ENCODE measurements at places on chromosomes 1 and 21.

DNA sequence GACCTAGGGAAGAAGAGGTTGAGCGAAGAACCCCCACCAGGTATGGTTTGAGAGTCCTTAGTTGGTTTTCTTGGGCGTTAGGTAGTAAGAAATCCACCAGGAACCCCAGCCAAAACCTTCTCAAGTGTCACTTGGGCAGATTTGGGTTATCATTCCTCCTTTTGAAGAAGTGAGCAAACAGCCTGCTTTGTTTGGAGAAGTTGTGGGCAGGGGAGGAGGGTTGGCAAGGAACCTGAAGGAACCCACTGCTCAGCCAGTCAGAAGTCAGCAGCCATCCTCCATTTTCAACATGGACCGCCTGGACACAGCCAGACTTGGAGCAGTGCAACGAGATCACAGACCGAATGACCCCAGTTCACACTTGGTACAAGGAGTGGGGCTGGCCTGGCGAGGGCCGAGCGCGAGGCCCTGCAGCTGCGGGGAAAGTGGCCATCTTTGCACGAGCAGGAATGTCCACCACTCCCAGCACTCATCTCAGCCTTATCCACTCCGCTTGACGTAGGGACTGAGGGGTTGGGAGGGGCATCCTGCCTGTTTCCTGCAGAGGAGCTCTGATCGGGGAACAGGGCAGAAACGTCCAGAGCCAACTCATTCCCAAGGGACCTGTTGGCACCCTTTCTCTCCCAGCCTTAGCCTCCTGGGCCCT lies 7.2 kb downstream of the ADPRS start:
- DNase-seq: no peak

DNA sequence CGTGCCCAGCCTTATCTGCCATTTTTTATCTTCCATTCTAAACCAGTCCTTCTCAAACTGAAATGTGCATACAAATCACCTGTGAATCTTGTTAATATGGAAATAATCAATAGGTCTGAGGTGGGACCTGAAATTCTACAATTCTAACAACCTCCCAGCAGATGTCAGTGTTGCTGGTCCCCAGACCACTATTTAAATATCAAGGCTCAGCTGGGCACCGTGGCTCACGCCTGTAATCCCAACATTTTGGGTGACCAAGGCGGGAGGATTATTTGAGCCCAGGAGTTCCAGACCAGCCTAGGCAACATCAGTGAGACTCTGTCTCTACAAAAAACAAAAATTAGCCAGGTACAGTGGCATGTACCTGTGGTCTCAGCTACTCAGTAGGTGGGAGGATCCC lies 4.1 kb downstream of the UQCRHL start:
- peak; percentile 57 for DNase-seq

- DNase-seq: peak; percentile 11
Observed at GRCh38 chr1:176101951-176102642, 105.0 kb downstream of the COP1 start.

DNA sequence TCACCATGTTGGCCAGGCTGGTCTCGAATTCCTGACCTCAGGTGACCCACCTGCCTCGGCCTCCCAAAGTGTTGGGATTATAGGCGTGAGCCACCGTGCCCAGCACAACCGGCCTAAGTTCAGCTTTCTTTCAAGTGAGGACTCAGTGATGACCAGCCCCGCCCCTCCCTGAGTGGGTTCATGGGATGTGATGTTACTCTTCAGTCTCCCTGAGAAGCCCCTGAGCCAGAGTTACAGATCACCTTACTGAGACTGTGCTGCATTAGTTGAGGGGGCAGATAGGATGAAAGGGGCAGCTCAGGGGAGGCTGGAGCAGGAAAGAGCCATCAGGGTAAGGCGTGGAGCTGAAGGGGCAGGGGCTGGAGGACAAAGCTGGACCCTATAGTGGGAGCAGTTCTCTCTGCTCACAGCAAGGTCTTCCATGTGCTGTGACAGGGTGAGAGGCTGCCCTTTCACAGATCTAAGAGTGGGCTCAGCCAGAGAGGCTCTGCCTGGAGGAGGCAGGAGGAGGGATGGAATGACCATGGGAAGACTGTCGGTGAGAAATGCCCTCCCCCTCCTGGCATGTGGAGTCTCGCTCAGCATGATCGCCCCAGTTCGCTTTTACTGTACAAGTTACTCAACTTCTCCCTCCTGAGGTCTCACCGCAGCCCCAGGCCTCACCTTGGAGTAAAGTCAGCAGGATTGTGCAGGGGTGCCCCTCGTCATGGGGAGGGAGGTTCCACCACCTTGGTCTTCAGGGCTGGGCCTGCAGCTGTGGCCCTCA lies 13.4 kb downstream of the SH2D2A start:
- DNase-seq: no peak

DNA sequence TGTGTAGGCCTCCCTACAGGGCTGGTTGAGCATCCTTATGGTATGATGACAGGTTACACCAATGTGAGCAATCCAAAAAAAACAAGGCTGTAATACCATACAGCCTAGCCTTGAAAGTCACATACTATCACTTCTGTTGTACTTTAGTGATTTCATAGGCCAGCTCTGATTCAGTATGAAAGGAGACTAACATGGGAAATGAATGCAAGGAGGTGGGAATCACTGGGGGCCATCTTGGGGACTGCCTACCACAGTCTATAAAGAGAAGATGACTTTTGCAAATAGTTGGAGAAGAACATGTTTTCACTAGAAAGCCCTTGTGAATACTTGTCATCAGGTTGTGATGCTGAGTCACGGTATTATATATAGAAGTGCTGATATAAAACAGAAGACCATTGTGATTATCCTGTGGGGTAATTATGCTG lies 270.7 kb downstream of the S1PR1 start:
- DNase-seq: no peak

GRCh38 chr1:192580351-192580962 lies 4.9 kb downstream of the RGS1 start:
- DNase-seq: peak; percentile 75
